Activated CD8-positive, alpha-beta memory T cell treated with anti-CD3 and anti-CD28 coated beads for 1 hour (primary cell): ENCODE measurements at places on chromosomes 7 and 10.

DNA sequence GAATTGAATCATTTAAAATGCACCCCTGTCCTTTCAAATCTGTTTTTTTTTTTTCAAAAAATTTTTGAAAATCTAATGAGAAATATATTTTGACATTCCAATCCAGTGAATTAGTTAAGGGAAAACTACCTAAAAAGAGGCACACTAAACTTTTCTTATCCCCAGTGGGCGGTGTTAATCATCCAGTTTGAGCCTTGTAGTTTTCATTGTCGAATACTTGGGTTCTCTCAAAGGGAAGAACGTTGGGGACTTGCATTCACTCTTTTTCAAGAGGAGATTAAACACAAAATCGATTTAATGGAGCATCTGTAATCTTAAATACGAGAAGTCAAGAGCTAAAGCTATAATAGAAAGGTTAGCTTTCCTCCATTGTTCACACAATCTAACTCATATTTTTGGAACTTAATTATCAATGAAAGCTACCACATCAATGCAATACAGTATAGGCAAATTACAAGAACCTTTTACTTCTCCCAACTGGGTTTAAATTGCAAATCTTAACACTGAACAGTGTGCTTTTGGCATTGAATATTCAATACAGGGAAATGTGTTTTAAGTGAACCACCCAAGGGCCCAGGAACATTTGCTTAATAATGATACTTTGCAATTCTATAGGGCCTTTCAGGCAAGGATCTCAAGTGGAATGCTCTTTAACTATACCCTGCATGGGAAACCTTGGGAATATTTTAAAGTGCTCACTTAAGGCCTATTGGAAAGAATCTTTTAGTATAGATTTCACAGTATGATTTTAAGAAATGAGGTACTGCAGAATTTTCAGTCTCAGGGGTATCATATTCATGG, 13.1 kb upstream of the SP8 start:
- no peak for DNase-seq

DNA sequence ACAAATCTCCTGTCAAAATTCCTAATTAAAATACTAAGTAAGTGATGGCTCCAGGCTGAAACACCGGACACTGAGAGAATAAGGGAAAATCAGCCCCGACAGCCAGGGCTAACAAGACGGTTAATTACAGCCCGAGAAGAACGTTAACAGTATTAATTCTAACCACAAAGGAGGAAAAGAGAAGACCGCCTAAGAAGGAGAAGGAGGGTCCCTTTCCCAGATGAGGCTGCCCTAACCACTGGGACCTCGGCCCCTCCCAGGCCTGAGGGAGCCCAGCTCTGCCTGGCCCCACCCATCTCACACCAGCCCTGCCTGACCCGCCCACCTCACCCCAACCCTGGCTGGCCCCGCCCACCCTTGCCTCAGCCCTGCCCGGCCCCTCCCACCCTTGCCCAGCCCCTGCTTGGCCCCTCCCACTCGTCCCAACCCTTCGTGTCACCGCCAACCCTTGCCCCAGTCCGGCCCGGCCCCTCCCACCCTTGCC, 51.3 kb downstream of the PWWP2B start:
- no peak for DNase-seq

GRCh38 chr10:904403-904802, 27.1 kb downstream of the LARP4B start:
- no peak for DNase-seq

DNA sequence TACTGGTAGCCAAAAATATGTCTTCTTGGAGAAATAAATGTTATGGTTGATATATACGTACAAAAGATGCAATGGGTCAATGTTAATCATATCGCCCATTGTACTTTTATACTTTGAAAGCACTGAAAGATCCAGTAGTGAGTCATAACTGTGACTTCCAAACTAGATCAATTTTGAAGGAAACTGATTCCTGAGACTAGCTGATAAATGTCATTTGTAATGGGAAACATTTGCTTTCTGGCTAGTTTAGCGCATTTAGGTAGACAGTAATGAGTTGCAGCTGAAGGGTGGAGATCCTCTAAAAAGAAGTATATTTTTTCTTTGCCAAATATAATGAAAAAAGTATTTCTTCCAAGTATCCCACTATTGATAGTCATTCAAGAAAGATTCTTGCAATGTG, 53.5 kb upstream of the ARHGAP21 start:
- no peak for DNase-seq

GRCh38 chr7:44967571-44968446, 11.0 kb downstream of the MYO1G start:
- no peak for DNase-seq

GRCh38 chr10:77649333-77650331, 12.0 kb upstream of the KCNMA1 start:
- DNase-seq: no peak

GRCh38 chr7:45955286-45955685, 34.2 kb upstream of the IGFBP3 start:
- no peak for DNase-seq

DNA sequence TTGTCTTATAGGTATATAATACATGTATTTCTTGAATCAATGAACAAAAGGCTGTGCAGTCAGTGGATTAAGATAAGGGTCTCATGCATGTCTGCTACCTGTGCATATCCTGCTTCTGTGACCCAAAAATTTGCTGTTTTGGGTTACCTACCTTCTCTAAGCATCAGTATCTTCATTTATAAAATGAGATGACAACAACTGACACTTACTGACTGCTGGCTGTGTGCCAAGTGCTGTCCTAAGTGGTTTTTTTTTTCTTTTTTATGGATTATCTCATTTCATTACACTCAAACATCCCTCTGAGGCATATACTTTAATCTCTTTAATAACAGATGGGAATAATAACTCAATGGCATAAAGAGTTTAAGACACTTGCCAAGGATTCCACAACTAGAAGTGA, 2.1 kb downstream of the PDK4 start:
- no peak for DNase-seq

DNA sequence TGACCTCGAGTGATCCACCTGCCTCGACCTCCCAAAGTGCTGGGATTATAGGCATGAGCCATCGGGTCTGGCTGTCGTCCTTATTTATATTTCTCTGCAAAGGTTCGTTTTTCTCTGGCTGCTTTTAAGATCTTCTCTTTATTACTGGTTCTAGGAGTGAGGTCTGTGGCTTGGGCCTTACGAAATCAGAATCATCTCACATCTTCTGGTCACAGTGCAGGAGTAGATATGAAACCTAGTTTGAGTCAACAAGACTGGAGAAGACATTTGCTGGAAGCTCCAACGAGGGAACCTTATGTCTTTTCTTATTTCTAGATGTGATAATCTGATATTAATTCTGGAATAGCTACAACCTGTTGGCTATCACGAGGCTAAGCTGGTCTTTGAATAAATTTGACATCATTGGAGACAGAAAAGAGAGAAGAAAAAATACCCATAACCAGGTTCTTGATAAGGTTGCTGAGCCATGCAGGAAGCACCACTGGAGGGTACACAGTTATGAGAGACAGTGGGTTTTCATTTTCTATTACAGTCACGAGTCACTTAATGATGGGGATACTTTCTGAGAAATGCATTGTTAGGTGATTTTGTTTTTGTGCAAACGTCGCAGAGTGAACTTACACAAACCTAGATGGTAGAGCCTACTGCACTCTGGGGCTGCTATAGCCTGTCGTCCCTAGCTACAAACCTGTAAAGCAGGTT, 25.6 kb upstream of the IL15RA start:
- DNase-seq: no peak

DNA sequence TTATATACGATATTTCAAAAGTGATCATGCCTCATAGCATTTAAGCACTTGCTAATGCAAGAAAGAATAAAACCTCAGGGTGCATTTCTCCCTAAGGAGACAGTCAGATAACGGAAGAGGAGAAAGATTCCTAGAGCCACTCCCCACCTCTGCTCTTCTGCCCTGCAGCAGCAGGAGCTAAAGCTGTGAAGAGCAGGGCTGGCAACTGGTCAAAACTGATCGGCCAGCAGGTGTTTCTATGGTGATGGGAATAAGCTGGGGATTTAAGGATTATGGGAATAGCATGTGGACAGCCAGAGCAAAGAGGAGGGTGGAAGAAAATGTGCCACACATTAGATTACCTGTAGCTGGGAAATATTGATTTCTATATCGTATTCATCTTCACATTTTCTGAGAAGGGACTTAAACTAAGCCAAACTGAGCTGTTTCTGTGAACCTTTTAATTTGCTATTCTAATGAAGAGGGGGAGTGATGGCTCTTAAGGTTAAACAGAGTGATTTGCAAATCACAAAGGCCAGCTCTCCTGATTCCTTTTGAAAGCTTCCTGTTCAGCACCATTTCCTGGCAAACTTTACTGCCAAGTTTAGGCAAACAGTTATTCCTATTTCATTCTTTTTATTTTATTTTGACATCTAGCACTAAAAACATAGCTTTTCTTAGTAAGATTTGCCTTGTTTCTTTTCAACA, 268.9 kb upstream of the PFKP start:
- DNase-seq: no peak

DNA sequence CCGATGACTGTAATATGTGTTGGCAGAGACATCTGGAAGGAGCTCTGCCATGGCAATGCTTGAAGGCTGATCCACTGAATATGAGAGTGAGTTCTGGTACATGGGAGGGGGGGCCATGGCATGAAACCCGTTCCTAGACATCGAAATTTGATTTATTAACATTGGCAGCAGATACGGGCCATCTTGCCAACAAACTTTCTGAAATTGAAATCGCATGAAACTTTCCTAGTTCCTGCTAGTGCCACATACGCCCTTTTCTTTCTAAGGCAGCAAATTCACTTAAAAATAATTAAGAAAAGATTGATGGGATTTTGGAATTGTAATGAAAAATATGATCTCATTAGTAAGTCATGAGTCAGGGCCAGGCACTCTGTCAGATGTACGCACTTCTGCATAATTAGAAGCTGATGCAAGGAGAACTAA, 91.8 kb upstream of the KMT2C start:
- DNase-seq: no peak

DNA sequence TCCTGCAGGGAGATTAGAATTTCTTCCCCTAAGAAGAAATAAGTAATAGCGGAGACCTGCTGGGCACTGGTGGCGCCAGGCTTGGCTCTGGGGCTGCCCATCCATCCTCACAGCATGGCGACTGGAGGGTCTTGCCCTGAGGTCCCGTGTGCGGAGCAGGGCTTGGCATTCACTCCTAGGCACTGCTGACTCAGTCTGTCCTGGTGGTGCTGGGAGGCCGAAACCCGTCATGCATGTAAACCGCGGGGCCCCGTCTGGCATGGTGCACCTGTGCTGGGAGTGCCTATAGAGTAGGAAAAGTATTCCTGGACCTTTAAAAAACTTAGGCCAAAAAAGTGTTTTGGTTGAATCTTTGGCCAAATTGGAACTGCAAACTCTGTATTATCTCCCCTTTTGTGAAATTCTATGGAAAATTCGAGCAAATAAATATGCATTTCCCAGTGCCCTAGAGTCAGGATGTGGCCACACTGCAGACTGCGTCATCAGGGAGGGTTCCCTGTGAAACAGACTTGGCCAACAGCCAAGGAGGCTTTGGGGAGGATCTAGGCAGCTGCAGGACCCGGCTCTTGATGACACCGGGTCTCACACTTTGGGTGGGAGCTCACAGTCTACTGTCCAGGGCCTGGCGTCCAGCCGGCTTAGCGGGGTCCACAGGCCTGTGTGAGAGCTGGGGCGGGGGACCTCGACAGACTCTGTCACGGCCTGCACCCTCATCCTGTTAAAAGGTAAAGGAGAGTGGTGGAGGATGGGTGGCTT, 122.3 kb downstream of the VIPR2 start:
- DNase-seq: no peak

- DNase-seq: no peak
These were observed 57.3 kb downstream of the HELLS start for GRCh38 chr10:94602729-94603515.

- DNase-seq: no peak
These were observed 3.8 kb upstream of the IL6 start for GRCh38 chr7:22723181-22723601.

DNA sequence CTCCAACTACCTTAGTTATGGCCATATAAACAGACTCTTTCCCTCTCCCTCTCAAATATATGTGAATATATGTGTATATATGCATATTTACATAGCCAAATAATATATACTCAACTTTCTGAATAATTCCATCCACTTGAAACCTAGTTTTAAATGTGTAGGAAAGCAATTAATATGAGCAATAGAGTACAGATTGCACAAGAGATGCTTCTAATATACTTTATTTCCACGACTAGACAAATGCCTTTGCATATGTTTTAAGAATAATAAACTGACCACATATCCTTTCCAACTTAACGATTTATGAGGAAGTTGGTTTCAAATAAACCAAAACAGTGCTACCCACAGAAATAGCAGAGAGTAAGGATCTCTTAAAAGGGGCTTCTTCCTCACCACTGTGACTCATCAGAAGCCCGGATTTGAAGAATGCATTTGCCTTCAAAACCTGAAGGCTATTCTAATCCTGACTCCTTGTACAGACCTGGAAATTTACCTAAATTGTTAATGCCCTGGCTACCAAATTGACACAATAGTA, 266.3 kb downstream of the AHR start:
- no peak for DNase-seq

DNA sequence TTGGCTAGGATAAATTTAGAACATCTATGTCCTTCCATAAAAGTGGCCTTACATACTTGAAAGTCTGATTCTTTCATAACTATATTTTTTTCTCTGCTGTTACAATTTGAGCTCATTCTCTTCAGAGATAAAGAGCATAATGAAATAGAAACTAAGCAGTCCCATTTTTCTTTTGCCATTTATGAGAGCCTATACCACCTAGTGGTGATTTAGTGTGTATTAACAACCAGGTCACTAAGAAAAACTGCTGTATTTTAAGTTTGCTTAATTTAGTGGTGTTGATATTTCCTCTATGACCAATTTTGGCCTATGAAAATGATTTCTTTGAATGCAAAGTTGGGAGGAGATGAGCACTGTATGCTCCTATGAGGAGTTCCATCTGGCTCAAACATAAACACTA, 88.7 kb upstream of the ZWINT start:
- DNase-seq: no peak

GRCh38 chr10:113322843-113323242, 230.0 kb upstream of the HABP2 start:
- no peak for DNase-seq
